ENCODE measurements at places on chromosomes 12 and 14.

DNA sequence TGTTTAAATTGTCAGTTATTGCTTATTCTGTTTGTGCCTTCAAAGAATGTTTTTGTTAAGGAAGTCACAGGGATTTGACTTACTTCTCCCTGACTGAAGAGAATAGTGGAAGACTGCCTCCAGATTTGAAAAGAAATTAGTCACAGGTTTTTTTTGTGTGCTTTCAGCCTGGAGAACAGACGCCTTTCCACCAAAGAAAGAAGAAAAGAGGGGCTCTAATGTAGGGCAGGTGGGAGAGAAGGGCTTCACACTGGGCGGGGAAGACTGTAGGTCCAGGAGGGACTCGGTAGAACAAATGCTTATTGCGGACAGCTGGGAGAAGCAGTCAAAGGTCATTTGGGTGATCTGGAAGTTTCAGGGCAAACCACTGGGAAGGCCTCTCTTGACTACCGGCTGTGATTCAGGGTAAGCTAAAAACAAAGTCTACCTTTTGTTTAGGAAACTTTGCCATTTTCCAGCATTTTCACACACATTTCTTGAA, 76.8 kb downstream of the SAMD4A start:
- DNase-seq, result no peak

- DNase-seq, result no peak
These were observed 73.8 kb downstream of the TRAFD1 start for GRCh38 chr12:112199136-112199535.

DNA sequence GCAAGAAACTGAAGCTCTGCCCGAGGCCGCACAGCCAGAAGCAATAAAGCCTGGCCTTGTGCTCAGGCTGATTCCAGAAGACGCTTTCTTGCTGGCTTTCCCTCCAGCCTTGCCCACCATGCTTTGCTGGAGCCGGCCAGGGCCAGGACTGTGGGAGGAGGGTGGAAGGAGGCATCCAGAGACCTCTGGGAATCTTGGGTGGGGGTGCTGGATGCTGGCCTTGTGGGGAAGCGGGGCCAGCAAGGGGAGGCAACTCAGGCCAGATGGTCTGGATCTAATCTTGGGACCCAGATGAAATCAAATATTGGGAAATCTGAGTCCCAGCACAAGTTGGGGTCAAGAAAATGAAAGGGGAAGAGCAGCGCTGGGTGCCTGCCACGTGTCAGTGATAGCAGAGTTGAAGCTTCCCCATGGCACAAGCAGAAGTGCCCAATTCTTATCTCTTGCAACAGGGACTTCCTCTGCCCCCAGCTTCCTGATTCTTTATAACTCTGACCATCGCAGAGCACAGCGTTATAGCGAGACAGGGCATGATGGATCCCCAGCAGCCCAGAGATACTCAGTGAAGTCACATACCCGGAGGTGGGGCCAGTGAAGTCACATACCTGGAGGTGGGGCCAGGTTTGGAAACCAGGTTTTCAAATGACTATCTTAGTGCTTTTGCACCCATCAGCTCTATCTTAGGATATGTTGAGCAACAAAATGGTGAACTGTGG, 6.4 kb upstream of the RABGGTA start:
- DNase-seq, result no peak

DNA sequence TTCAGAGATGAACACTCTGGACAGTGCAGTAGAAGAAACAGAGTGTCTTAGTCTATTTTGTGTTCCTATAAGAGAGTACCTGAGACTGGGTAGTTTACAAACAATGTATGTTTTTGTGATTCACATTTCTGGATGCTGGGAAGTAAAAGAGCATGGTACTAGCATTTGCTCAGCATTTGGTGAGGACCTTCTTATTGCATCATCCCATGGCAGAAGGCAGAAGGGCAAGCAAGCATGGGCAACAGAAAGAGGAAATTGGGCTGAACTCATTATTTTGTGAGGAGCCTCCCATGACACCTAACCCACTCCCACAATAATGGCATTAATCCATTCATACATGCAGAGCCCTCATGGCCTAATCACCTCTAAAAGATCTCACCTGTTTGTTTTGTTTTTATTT, 8.0 kb downstream of the ANKS1B start:
- DNase-seq, result no peak

DNA sequence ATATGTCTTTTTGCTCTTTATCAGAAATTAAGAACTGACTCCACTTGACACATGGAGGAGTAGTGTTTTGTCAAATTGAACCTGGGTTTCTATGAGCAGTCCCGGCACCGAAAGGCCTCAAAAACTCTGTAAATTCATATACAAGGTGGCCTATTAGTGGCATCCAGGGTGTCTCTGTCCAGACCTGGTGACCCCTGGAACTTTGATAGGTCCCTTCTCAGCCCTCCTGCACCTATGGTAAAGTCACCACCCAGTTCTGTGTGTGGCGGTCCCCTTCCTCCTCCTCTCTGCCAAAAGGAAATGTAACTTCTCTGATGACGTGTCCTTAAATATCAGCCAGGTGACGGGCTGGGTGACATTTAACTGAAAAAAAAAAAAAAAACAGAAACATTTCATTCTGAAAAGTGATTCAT, 204.0 kb upstream of the FOXN3 start:
- DNase-seq, result no peak

DNA sequence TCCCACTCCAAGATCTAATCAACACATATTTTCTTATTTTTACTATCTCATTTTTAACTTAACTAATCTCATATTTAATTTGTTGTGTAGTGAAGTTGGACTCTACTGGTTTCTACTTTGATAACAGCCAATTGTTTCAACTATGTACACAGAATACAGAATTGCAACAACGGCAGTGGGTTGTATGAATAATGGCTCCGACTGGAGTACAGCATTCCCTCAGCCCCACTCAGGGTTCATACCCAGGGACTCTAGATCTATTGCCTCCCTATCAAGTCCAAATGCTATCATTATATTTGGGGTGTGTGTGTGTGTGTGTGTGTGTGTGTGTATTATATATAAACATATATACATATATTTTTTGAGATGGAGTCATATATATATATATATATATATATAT, 52.3 kb downstream of the PAWR start:
- no peak for DNase-seq

- DNase-seq, result no peak
These were observed 47.9 kb upstream of the NAV3 start for GRCh38 chr12:77782766-77783165.

DNA sequence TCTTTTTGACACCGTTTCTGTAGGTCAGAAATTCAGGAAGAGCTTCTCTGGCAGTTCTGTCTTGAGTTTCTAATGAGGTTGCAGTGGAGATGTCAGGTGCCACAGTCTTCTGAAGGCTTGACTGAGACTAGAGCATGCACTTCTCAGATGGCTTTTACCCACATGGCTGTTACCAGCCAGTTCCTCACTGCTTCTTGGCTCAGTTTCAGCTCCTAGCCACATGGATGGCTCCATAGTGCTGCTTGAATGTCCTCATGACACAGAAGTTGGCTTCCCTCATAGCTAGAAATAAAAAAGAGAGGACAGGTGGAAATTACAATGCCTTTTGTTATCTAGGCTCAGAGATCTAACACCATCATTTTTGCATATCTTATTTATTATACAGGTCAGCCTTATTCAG, 38.1 kb upstream of the SLC2A13 start:
- DNase-seq, result no peak

DNA sequence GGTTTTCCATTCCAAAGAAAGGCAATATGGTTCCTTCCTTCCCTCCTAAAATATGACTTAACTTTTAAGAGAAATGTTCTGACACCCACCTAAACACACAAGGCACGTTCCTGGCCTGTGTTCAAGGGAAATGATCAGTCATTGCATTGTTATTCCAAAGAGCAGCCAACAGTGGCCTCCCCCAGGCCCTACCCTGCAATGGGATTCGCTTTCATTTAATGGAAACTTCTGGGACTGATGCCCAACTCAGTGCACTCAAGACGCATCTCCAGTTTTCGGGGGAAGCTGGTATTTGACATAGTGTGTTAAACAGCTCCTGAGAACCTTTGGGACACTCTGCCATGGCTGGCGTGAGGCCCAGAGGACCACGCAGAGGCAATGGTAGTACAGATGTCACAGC, 65.9 kb downstream of the DDX51 start:
- no peak for DNase-seq

DNA sequence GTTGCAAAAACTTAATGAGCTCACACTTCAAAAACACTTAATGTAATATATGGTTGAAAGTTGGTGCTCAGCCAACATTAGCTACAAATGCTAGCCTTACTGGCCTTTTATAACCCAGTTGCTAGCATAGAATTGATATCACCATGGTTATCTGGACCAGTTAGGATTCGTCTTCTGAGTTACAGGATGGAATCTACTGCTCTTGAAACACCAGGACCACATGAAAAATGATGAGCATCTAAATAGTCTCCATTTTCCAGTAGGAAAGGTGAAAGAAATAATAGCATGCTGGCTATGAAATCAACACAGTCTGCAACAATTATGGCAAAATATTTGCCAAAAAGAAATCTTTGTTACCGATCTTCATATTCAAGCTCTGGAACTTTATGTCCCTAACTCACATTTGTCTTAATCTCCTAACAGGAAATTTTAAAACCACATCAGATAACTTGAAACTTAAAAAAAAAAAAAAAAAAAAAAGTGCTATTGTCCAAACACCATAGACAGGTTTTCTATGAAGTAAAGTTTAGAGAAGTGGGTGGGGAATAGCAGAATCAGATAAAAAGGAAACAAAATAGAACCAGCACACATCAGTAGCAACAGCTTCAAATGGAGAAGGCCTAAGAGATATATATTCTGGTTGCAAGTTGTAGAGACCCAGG, 12.6 kb upstream of the CD69 start:
- no peak for DNase-seq

- DNase-seq, result peak; percentile 41
These were observed 78.7 kb downstream of the PPM1A start for GRCh38 chr14:60327447-60328331.

GRCh38 chr12:93802698-93803423, 125.7 kb downstream of the CRADD start:
- DNase-seq, result no peak

DNA sequence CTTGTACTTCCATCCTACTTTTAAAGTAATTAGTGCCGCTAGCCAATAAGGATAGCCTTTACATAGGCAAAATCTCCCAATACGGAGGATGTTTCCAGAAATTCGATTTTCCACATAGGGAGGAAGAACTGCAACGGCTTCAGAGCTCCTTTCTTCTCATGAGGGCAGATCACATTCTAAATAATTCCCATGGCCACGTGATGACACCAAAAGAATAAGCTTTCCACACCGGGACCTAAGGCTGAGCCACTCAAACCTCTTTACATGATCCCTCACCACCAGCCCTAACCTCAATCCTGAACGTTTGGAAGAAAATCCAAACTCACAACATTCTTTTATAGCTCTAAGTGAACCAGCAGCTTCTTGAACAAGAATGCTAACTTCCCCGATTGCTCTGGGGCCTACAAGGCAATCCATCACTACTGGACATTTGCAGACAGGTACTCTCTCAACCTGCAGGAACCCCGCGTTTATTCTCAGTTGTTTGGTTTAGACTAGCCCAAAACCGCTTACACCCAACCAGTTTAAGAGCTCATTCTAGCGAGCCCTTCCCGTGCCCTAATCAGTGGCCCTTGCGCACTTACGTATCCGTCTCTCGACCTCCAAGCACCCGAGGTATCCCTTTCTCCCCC, 884 bp downstream of the CAPRIN2 start:
- no peak for DNase-seq

- no peak for DNase-seq
These were observed 394.4 kb downstream of the PCNX1 start for GRCh38 chr14:71301611-71302010.

GRCh38 chr12:109286252-109286651, 22.8 kb downstream of the FOXN4 start:
- no peak for DNase-seq

GRCh38 chr12:132354211-132354981, 25.0 kb upstream of the GALNT9 start:
- DNase-seq, result no peak

DNA sequence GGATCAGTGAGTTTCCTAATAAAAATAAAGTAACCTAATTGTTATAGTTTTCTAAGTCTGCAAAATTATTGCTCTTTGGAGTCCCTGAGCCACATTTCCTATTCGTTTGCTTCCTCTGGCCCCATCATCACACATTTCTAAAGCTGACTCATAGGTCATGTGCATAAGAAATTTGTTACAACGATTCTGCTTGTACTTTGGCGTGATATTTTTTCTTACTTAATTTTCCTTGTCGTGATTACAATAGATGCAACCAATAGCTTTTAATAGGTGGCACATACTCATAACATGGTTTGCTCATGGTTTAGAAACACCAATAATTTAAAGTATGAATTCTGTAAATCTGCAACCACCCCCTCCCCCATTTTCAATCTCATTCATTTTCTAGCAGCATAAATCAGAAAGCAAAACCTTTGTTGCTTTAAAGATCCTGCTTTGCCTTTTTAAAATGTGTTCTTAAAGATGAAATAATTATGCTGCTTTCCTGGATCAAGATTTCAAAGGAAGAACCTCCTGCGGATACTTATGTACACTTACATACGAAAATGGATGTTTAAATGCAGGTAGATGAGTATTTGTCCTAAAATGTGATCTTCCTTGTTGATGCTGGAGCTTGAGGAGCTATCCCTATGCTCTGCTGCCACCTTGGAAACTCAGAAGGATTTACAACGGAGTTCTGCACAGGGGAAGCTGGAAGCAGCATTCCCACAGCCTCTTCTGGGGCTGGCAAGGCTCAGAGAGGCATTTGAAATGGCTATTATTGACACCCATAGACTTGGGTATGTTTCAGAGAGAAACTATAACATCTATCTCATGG, 1.7 kb upstream of the FLRT2 start:
- peak; percentile 36 for DNase-seq

DNA sequence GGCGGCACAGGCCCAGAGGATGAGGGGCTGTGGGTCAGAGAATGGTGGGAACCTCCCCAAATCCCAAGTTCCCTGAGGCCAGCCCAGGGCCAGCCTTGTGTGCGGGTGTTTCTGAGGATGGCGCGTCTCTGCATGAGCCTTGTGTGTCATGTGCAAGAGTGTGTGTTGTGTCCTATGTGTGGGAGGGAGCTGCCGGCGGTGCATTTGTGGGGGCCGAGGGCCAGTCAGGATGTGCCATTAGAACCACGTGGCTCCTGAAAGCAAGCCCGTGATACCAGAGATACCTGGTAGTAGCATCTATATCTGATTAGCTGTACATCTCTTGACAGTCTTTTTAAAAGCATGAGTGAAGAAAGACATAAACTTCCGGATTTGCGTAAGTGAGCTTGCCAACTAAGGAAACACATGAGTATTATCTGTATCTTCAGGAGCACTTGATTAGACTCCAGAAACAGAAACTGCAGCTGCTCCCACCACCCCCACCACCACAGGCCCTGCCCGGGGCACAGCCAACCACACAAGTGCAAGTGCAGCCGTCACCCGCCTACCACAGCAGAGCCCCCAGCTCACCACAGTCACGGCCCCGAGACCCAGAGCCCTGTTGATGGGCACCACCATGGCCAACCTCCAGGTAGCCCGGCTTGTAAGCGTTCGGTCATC, 19.2 kb downstream of the DDX51 start:
- no peak for DNase-seq

GRCh38 chr12:64318605-64319004, 72.0 kb downstream of the C12orf56 start:
- peak; percentile 5 for DNase-seq

- no peak for DNase-seq
These were observed 32.2 kb downstream of the FBXO21 start for GRCh38 chr12:117158096-117158495.

Data from nephron progenitor cell (in vitro differentiated cells).